ENCODE measurements at places on chromosomes 13 and 19.

DNA sequence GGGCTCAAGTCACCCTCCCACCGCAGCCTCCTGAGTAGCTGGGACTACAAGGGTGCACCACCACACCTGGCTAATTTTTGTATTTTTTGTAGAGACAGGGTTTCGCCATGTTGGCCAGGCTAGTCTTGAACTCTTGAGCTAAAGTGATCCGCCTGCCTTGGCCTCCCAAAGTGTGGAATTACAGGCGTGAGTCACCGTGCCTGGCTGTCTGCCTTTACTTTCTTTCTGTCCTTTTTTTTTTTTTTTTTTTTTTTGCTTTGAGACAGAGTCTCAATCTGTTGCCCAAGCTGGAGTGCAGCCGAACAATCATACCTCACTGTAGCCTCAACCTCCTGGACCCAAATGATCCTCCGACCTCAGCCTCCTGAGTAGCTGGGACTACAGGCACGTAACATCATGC lies 25.0 kb upstream of the OR1M1 start:
- no peak for DNase-seq

DNA sequence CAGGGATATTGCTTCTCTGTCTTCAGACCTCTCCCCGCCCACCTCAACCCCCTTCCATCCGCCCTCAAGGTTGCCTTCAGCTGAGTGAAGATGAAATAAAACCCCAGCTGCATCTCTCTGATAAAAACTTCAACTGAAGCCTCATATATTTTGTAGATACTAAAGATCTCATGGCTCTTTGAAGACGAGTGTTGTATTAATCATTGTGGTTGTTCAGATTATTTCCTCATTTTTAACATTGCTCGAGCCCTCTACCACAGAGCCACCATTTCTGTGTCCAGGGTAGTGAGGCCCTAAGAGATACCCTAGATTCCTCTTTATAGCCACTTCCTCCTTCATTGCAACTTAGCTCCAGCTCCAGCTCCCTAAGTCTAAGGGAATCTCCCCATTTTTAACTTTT lies 312.8 kb upstream of the ZNF507 start:
- no peak for DNase-seq

DNA sequence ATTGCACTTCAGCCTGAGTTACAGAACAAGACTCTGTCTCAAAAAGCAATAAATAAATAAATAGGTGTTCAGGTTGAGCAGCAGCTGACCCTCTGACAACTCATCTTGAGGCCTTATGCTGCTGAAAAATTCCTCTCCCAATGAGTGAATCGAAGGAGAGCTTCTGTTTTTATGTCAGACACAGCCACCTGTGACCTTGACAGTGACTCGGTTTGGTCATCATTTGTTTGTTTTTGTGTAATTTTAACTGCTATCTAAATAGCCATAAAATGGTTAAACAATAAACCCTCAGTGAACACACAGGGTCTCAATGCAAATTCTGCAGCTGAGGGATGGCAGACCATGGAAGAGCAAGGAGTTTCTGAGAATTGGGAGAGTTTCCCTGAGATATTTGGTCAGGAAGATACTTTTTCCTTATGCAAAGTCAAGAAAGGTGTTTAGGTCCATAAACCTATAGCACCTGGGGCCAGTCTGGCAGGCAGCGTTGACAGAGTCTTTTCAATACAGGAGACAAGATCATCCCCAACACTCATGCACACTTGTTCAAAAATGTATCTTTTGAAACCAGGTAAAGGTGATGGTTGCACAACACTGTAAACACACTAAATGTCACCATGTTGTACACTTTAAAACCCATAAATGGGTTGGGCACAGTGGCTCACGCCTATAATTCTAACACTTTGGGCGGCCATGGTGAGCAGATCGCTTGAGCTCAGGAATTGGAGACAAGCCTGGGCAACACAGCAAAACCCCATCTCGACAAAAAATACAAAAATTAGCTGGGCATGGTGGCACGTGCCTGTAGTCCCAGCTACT lies 16.6 kb upstream of the SLC25A30 start:
- no peak for DNase-seq

DNA sequence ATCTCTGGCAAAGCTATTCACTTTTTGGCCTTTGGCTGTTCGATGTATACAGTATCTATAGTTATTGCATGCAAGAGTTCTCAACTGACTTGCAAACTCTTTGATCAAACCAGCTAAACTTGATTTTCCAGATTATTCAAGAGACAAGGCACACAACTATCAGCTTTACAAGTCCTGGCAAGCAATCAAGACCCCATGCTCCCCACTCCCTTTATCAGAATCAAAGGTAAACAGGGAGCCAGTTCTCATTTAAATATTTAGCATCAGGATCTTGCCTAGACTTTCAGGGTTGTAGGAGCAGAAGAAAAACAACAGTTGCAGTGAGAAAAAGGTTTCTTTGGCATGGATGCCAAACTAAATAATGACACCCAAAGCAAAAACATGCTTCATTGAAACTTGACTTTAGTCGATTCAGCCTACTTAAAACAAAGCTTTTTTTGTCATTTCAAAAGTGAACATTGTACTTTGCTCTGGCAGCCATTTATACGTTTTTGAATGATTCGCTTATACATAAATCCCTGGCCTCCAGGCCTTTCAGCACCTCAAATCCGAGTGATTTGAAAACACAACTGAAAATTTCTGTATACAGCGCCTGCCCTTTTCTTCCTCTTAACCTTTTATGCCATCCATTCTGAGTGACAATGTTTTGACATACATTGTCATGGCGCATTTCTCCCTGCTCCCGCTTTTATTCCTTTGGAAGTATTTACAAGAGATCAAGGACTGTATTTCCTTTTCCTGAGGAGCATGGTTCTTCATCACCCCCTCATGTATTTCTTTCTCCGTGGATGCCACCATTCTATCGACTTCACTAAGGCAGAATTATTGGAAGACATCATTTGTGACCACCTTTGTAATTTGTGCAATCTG lies 340.8 kb downstream of the KLF5 start:
- DNase-seq: no peak

GRCh38 chr13:35592457-35592856 lies 116.0 kb upstream of the MAB21L1 start:
- DNase-seq: no peak

GRCh38 chr13:51532736-51533197 lies 51.5 kb upstream of the WDFY2 start:
- DNase-seq: no peak

DNA sequence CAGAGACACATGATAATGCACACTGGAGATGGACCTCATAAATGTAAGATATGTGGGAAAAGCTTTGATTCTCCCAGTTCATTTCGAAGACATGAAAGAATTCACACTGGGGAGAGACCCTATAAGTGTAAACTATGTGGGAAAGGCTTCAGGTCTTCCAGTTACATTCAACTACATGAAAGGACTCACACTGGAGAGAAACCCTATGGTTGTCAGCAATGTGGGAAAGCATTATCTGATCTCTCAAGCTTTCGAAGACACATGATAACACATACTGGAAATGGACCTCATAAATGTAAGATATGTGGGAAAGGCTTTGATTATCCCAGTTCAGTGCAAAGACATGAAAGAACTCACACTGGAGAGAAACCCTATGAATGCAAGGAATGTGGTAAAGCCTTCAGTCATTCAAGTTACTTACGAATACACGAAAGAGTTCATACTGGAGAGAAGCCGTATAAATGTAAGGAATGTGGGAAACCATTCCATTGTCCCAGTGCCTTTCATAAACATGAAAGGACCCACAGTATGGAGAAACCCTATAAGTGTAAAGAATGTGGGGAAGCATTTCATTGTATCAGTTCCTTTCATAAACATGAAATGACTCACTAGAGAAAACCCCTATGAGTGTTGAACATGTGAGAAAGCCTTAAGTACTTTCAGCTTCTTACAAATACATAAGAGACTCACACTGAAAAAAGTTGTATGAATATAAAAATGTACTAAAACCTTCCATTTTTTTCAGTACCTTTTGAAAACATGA lies 14.7 kb downstream of the ZNF441 start:
- DNase-seq: no peak

DNA sequence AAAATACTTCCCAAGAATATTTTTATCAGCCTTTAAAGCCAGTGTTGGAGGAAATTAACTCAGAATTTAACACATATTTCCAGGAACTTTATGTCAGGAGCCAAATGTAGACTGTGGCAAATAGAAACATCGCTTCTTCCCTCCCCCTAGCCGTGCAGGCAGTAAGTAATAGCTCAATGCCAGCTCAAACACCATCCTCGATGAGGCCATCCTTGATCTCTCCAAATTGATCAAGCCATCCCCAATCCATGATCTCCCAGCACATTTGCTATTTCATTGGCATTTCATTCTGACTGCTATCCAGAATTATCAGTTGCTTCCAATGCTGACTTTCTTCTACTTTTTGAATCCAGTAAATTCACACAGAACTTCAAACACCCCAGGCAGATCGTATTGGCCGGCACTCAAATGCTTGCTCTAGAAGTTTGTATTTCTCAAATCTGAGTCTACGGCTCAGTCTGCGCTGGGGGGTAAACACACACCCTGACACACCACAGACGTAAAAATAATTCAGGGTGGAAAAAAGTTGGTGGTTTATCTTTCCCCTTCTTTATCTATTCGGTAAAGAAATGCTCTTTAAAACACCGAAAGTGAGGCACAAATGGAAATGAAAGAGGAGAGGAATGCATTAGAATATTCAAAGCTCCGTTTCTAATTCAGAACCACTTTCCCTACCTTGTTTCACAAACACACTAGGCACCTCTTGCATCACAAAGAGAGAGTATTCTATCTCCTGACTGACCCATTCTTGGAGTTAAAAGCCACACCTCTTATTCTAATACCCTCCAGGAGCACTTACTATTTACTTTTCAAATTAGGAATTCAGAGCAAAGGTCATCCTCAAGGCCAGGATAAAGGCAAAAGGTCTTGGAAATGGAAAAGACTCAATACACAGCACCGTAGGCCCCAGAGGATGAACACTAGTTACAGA lies 991 bp downstream of the OBI1 start:
- no peak for DNase-seq

GRCh38 chr13:32660227-32660626 lies 74.0 kb downstream of the PDS5B start:
- DNase-seq: no peak

GRCh38 chr13:22108283-22108942 lies 437.5 kb downstream of the FGF9 start:
- no peak for DNase-seq

GRCh38 chr19:13165162-13165997 lies 15.2 kb downstream of the IER2 start:
- DNase-seq: no peak

DNA sequence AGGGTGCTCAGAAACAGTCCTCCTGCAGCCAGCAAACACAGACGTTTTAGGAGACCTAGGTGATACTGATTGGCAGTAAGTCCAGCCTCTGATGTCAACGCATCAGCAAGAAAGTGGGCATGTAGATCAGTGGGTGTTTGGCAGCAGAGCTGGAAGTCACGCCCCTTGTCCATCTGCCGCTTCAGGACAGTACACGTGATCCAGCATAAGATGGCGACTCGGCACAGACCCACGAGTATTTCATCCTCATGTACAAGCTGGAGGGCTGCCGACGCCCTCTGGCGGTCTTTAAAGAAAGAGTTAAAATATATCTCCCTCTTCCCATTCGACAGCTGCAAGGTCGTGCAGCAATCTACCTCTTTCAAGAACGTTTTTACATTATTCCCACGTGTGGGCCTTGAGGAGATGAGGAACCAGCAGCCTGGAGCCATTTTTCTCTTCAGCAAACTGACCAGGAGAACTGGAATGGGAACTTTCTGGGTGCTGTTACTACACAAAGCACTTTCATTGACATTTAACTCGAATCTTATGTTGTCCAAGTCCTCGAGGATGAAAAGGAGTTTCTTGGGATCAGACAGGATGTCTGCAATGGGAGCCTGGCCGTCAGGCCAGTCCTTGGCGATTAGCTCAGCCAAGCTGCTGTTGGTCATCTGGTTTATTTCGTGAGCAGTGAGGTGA lies 22.3 kb downstream of the NLRP11 start:
- DNase-seq: no peak

DNA sequence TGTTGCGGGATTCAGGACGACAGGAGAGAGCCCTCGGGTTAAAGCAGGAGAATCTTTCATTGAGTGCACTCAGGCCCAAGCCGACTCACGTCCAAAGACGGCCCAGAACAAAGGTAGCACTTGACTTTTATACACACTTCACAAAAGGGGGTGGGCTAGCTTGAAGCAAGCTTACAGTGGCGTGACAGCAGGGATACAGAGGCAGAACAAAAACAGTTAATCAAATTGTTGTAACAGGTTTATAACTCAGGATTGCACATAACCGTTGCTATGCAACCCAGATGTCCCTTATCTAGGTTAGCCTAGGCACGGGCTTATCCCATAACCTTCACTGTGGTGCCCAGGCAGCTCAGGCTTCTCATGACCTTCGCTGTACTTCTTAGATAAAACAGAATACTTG lies 2.0 kb downstream of the MED25 start:
- DNase-seq: no peak

- no peak for DNase-seq
These were observed 10.7 kb downstream of the IL17D start for GRCh38 chr13:20714161-20714560.

GRCh38 chr13:98515818-98516465 lies 61.0 kb downstream of the STK24 start:
- DNase-seq: no peak

DNA sequence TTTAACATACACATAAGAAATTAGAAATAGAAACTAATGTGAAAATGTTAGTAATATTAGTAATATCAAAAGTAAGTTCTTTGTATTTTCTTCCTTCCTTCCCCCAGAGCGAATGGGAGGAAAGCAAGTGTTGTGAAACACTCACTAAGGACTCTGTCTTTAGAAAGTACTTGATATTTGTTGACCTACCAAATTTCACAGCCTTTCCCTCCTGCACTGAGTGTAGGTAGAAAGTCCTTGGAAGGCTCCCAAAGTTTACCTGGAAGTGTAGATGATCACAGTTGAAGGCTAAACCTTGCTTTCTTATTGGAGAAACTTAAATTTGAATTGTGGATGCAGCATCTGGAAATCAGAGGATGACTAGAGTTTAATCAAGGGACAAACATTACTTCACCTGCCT lies 1459.5 kb upstream of the SPRY2 start:
- DNase-seq: no peak

DNA sequence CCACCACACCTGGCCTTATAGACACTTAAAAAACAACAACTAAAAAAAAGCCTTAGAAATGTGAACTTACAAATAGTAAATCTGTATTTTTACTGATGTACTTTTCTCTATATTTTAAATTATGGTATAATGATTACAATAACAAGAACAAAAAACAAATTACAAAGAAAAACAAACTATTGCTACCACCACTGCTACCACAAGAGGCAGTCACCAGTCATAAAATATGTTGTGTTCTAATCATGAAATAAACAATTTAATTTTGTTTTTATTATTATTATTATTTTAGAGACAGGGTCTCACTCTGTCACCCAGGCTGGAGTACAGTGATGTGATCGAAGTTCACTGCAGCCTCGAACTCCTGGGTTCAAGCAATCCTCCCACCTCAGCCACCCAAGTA lies 72.2 kb downstream of the DIAPH3 start:
- no peak for DNase-seq
